ENCODE measurements at places on chromosomes 3 and 15. TPM values are rescaled to one million over a fixed set of nuclear protein-coding genes. Genes with fewer than 3 reads are reported as not detected.

GRCh38 chr3:130601442-130601971 lies 84.5 kb downstream of the COL6A6 start:
- DNase-seq = no peak

DNA sequence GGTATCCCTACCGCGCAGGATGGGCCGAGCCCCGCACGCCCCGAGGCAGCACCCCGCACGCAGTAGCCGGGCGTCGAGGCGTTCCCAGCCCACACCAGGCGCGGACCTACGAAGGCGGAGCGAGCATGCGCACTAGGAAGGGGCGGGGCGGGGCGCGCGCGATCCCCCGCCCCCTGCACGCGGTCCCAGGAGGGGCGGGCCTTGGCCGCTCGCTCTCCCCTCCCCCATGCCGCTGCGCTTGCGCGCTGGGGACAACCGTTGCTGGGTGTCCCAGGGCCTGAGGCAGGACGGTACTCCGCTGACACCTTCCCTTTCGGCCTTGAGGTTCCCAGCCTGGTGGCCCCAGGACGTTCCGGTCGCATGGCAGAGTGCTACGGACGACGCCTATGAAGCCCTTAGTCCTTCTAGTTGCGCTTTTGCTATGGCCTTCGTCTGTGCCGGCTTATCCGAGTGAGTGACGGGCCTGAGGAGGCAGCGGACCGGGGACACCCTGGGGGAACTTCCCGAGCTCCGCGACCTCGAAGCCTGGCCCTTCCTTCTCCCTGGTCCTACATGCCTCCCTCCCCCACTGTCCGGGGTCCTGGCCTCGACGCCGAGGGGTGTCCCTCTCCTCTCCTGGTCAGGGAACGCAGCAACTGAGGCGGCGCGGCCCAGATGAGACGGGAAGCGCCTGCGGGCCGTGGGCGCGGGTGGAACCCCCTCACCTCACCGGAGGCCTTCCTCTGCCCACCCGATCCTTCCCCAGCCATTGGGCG lies at the start of gene SPESP1:
Gene SPESP1, plus strand, starts transcription at position 258 of the 755 bp plus-strand sequence. Its CDS starts 129 bp downstream, at position 387.
- DNase-seq = peak; percentile 68

Gene SLC9A9
- 7.9 TPM for total RNA-seq

Gene GMPPB
- total RNA-seq = 38.3 TPM

Measured in left cardiac atrium (tissue), 4 donors.